ENCODE measurements at places on chromosomes 6 and 20.
A peak's percentile ranks its signal among the peaks of the same experiment; 100 is the strongest.

- no peak for DNase-seq
These were observed 1.9 kb downstream of the EIF2S2 start for GRCh38 chr20:34110025-34110744.

DNA sequence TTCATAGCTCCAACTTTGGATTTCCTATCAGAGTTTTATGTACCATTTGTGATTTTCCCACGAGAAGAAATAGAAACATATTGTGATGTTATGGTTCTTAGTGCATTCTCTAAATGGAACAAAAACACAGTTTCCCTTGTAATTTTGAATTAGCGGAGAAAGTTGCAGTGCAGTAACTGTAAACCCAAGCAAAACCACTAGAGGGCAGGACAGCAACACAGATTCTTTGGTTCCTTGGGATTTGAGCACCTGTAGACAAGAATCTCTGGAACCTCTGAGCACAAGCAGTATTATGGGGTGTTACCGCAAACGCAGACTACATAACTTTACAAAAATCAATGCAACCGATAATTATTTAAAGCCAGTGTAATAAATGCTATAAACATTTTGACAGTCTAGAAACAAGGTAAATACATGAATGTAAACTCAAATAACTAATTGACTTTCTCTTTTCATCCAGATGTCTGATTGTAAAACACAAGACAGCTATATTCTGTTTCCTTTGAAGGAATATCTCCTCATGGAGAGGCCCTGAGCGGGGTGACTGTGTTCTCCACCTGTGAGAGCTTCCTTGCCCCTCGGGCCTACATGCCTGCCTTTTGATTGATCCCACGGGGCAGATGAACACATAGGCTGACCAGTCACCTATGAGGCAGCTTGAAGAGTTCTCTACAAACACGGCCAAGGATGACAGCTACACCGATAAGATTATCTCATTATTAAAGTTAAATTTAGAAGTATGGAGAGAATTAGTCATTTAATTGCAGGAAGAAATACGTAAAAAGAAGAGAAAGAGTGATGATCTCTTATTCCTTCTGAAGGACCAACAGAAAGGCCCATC is 67.5 kb upstream of the COL21A1 start:
- peak; percentile 60 for DNase-seq

DNA sequence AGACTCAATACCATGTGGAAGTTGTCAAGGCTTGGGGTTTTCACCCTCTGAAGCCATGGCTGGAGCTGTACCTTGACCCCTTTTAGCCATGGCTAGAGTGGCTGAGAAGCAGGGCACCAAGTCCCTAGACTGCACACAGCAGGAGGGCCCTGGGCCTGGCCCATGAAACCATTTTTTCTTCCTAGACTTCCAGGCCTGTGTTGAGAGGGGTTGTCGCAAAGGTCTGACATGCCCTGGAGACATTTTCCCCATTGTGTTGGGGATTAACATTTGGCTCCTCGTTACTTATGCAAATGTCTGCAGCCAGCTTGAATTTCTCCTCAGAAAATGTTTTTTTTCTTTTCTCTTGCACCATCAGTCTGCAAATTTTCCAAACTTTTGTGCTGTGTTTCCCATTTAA is 196.4 kb downstream of the SLC16A10 start:
- no peak for DNase-seq

DNA sequence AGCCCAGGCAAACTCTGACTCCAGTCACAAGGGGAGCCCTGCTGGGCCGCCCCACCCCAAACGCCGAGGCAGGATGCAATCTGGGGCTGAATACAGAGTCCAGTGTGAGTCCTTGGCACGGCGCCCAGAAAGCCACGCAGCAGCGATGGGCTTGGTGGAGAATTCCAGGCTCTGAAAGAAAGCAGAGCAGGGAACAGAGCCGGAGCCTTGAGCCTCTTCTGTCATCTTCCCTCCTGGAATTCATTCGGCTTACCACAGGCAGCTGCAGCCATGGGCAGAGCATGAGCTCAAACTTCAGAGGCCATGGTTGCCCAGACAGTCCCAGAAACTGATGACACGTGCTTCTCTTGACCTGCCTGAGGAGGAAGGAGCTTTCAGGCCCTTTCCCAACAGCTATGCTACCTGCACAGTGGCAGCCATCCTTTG is 441.1 kb upstream of the JARID2 start:
- peak; percentile 82 for DNase-seq

GRCh38 chr20:18187020-18187419 is 49.4 kb downstream of the KAT14 start:
- DNase-seq: no peak

- DNase-seq: no peak
These were observed 42.4 kb downstream of the HAO1 start for GRCh38 chr20:7897781-7898364.

- DNase-seq: no peak
These were observed 405.6 kb downstream of the BTBD9 start for GRCh38 chr6:38234141-38234540.

DNA sequence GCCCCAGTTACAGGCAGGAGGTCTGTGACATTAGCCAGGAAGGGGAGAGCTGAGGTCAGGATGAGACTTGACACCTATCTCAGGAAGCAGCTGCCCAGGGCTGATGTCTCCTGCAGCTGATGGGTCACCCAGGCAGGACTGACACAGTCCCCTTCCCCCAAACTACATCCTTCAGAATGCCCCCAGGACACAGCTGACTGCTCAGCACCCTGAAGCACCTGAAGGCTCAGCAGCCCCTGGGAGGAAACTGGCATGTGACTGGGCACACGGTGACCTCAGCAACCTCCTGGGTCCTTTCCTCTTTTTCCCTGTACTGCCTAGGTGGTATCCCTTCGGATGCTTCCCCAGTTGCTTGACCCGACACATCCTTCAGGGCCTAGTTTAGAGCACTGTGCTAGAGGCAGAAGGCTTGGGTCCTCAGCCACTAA is 1.9 kb downstream of the SDC4 start:
- DNase-seq: no peak

DNA sequence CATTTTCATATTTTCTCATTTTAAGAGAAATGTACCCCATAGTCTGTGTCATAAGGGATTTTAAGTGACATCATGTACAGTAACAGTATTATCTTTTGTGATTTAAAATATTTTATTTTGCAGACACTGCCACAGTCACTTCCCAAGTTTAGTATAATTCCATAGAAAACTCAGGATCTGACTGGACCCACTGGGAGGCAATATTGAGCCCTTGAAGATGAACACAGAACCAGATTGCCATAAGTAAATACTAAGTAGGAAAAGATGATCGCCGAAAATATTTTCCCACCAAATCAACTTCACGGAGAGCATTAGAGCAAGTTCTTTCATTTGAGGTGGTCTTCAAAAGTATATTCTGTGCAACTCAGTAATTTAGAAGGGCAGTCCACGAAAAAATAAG is 17.6 kb upstream of the PKHD1 start:
- DNase-seq: no peak

DNA sequence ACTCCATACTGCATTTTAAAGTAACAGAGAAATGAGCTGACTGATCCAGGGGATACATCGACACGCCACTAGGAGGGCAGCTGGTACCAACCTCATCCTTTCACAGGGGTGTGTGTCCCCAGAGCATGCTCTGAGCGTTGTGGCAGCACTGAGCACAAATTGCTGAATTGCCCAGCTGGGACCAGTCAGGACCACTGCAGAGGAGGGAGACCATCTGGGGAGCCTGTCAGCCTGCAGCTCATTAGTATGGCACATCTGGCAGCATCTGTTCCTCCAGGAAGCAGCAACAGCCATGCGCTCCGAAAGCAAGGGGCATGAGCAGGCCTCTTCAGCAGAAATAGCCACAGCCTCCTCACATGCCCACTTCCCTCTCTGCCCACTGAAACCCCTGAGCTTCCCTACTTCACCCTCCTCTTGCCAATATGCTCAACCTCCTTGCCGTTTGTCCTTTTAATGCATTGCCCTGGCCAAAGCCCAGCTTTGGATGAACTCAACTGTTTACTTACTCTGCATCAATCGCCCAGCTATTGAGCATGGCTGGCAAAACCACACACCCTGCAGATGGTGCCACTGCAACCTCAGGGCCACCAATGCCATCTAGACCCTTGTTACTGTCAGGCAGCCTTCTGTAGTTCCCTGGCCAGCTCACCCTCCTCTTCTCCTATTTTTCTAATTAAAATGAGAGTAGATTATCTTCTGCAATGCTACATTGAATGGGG is 77.6 kb upstream of the NEDD9 start:
- DNase-seq: no peak

DNA sequence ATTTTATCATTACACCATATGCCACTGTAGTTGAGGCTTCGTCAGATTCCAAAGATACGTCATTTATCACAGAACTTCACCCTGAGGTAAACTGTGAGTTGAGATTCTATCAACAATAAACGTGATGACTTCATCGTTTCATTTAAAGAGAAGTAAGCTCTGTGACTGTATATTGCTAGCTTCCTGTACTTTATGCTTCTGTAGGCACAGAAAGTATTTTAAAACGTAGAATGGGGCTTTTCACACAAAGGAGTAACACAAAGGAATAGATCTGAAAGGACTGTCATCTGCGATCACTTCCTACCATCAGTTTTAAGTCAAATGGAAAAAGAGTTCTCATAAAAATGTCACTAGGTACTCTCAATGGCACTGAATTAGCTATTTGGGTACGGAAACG is 234.4 kb upstream of the MCHR2 start:
- DNase-seq: no peak

- no peak for DNase-seq
These were observed 62.0 kb downstream of the TRIM38 start for GRCh38 chr6:26024651-26025046.
